ENCODE measurements at places on chromosomes 6 and 20. TPM values are rescaled to one million over a fixed set of nuclear protein-coding genes. Genes with fewer than 3 reads are reported as not detected.

Gene MAPK13
- polyA plus RNA-seq: 31.5 TPM

GRCh38 chr20:61454053-61454452 lies 202.0 kb downstream of the CDH4 start:
- DNase-seq: no peak

Gene SALL4
- 0.17 TPM for polyA plus RNA-seq

DNA sequence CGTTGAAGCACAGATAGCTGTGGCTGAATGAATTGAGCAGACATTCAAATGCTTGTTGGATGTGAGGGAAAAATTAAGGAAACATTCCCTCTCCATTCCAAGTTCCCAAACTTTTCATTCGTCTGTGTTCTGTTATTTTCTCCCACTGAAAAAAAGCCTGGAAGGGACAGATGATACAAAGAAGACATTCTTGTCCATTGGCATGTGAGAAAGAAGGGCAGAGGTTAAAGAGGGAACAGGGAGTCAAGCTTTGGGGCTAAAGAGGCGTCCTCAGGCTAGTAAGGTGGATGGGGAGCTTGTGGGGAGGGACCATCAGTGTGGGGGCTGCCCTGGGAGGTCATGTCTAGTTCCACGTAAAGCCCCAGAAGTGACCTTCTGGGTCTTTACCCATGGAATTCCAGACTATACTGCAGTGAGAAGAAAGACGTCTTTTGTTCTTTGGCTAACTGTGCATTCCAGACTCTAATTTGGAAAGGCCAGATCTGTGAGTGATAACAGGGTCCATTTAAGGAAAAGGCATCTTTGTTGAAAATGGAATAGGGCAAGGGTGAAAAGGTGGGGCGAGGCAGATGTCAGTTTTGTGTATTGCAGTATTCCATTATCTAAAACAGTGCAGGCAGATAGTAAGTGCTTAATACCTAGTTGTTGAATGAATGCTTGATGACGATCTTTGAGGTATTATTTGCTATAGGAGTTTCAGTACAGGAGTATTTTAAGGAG lies 117.5 kb downstream of the SOX4 start:
- DNase-seq: no peak

- DNase-seq: no peak
Measured at GRCh38 chr6:73733791-73734190, 37.8 kb downstream of the CD109 start.

Gene MPIG6B
- 4.8 TPM for polyA plus RNA-seq

Gene PTGIS
- not detected for polyA plus RNA-seq

- DNase-seq: no peak
Measured at GRCh38 chr6:16731478-16732051, 29.7 kb downstream of the ATXN1 start.

- DNase-seq: no peak
Measured at GRCh38 chr6:146286961-146287360, 256.7 kb upstream of the RAB32 start.

Gene ANGPT4
- polyA plus RNA-seq: not detected

DNA sequence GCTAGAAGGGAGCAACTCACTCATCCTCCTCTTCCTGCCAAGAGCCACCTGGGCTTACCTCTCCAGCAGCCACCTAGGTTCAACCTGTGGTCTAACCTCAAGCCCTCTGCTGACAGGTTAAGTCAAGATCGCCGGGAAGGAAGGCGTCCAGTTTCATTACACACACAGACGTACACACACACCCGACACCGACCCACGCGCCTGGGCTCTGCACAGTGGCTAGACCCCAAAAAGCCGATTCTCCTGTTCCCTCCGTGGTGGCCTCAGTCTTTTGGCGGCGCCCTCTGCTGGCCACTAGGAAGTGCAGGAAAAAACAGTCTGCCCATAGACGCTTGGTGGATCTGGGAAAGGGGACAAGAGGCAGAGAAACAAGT lies 52.8 kb downstream of the MRPL14 start:
- DNase-seq: peak; percentile 83

Gene SEMG1
- not detected for polyA plus RNA-seq

Gene PLCB4
- not detected for polyA plus RNA-seq

DNA sequence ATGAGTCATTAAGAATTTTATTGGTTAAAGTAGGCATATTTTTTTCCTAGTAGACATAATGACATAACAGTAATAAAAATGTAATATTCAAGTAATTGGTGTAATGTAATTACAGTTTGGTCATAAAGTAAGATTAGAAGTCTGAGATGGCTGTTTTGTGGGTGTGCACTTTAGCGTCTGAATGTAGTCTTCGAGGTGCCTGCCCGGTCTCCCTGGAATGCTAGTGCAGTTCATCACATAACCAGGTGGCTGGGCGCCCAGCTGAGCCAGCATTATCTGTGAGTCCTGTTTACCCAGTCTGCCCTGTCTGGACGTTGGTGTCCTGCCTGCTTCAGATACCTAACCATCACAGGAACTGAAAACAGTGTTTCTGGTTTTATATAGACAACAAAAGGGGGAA lies 419.1 kb downstream of the CDC5L start:
- no peak for DNase-seq

- no peak for DNase-seq
Measured at GRCh38 chr6:145485288-145485687, 250.0 kb downstream of the EPM2A start.

Gene TPMT
- polyA plus RNA-seq: 1.9 TPM

DNA sequence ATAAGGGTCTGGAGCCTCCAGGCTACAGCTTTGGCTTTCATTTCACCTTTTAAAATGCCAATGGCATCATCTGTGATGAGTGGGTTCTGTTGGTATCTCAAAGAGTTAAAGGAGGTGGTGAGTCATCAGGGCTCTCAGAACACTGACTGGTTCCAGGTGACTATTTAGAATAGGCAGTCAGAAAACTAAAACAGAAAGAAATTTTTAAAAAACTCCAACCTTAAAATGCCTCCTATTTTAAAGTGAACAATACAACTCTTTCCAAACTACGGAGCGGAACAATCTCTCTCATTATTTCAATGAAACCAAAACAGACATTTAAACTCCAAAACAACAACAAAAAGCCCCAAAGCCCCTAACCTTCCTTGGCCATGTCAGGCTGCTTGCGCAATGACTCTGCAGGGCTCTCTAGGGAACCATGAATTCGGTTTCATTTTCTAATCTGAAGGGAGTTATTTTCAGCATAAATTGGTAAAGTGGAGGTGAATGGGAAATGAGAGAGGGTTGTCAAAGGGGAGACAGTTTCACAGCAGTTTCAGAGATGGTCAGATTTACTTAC lies 194.9 kb downstream of the KIF6 start:
- peak; percentile 34 for DNase-seq

Gene STMND1
- polyA plus RNA-seq: not detected

DNA sequence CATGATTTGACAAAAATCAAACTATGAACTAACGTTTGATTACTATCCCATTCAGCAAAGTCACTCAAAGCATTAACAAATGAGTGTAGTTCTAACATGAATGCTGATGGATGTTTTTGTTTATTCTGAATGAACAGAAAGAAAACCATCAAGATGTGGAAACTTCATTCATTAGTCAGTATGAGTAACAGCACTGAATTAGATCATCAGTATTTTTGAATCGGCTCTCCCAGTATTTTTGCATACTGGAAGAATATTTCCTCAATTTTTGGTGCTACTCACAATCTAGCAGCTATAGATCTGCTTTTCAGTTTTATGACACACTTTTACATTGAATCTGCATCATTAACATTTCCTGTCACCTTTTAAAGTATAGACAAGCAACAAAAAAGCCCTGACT lies 63.8 kb upstream of the CD83 start:
- no peak for DNase-seq

Gene TCF21
- polyA plus RNA-seq: not detected

GRCh38 chr6:56549014-56549413 lies 93.7 kb downstream of the DST start:
- no peak for DNase-seq

GRCh38 chr6:48426636-48427035 lies 315.6 kb upstream of the PTCHD4 start:
- no peak for DNase-seq

DNA sequence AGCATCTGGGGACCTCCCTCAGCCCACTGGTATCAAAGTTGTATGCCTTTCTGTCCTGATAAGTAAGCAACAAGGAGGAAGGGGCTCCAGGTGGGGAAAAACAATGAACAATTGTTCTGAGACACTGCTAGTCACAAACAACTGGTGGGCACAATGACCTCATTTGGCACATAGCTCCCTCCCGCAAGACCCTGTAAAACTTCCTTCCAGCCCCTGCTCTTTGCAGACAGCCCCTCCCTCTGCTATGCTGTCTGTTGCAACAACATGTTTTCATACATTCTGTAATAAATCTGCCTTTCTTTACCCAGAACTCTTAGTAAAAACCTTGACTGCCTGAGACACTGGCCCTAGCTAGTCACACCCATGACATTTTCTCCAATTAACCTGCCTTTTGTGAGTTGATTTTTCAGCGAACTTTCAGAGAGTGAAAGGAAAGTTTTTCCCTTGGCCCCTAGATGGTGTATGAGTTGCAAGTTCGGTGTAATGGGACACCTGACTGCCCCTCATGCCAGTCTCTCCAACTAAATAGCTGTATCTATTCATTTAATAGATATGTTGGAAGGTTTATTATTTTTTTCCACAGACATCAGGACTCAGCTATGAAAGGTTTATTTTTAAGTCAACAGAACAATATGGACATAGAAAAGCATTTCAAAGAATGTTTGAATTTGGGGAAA lies 142.3 kb upstream of the SLC22A16 start:
- peak; percentile 8 for DNase-seq

DNA sequence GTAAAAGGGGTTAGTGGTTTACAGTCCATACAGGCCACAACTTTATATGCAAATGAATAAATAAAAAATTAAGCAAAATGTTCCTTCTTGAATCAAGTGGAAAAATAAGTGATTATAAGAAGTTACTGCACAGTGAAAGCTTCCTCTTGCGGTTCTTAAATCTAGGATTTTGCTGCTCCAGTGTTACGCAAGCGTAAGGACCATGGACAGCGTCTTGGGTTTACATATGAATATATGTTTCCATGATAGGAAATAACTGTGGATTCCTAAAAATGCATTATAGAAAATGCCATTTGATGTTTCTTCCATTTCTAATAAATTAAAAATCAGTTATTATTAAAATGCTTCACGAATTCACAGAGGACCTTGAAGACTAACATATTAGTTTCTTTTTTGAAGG lies 176.6 kb upstream of the POU3F2 start:
- no peak for DNase-seq

DNA sequence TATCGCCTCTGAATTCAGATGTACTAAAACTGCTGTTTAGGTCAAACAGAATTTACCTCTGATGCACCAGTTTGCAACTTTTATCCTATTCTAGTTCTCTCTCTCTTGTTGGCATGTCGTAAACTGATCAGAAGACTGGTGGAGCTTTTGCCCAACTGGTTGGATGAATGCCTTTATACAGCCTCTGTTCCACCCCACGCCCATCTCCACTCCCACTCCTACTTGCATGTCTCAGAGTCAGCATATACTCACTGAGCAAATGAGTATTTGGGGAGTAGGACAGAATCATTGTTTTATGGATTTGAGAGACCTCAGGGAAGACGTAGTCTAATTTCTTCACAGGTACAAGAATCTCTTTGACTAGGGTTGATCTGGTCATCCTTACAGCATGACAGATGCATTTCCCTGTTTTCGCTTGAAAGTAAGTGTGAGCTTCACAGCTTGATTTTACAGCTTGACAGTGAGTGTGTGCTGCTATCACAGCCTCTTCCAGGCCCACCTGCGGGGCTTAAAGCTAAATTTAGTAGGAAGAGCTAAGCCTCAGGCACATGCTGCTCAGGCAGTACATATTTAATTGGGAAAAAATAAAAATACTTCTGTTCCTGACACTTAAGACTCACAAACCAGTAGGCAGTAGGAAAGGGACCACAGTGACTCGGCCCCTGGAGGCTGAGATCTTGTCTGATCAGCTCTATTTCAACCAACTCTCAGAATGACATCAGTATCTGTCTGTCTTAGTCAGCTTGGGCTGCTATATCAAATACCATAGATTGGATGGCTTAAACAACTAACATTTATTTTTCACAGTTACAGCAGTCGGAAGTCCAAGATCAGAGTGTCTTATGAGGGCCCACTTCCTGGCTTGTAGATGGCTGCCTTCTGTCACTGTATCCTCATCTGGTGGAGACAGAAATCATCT lies 30.4 kb downstream of the TRMT6 start:
- no peak for DNase-seq

DNA sequence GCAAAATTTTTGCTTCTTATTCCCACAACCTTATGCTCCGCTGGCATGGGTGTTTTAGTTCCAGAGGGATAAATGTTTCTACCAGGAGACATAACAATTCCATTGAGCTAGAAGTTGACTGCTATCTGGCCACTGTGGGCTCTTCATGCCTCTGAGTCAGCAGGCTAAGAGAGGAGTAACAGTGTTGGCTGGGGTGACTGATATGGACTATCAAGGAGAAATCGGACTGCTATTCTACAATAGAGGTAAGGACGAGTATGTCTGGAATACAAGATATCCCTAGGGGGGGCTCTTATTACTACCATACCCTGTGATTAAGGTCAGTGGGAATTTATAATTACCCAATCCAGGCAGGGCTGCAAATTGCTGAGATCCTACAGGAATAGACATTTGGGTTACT lies 26.9 kb downstream of the FBXO30 start:
- DNase-seq: no peak

DNA sequence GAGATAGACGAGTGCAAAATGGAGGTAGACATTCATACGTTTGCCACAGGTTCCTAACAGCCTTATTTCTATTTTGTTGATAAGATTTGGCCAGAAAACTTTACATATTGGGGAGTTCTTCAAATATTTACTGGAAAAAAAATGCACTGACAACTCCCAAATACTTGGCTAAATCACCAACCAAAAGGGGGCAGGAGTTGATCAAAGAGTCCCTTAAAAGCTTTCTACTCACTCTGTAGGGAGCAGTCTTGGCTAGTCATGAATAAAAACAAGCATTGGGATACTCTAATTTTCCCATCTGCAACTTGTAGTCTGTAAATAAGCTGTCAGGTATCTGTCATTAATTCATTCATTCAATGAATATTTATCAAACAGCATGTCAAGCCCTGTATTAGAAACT lies 18.4 kb downstream of the TENT5A start:
- no peak for DNase-seq

- DNase-seq: no peak
Measured at GRCh38 chr6:7528565-7528964, 12.9 kb upstream of the DSP start.

- no peak for DNase-seq
Measured at GRCh38 chr20:52731093-52731492, 241.1 kb upstream of the TSHZ2 start.

DNA sequence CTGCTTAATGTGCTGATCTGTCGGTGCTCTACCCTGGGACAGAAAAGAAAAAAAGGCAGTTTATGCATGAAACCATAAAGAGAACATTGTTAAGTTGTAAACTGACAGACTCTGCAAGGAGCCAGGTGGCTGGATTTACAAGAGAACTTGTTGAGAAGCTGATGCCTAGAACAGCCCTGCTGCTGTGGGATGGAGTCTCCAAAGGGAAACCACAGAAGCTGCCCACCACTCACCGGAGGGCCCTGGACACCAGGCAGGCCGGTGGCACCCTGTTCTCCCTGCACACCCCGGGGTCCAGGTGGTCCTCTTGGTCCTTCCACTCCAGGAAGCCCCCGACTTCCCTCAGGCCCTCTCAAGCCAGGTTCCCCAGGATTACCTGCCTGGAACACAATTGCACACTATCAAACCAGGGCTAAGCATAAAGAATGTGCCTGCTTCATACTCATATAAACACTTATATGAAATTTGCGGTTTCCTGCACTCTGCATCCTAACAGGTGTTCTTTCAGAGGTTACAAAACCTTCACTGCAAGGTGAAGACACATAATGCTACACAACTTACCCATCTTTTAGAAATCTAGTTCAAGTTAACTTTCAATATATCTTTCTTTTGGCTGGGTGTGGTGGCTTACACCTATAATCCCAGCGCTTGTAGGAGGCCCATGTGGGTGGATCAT lies 68.2 kb downstream of the COL9A1 start:
- no peak for DNase-seq

Gene GTSF1L
- 1.5 TPM for polyA plus RNA-seq

Gene FAM184A
- 0.06 TPM for polyA plus RNA-seq
